KG1 (cell line): ENCODE measurements at places on chromosomes 13 and 19.

DNA sequence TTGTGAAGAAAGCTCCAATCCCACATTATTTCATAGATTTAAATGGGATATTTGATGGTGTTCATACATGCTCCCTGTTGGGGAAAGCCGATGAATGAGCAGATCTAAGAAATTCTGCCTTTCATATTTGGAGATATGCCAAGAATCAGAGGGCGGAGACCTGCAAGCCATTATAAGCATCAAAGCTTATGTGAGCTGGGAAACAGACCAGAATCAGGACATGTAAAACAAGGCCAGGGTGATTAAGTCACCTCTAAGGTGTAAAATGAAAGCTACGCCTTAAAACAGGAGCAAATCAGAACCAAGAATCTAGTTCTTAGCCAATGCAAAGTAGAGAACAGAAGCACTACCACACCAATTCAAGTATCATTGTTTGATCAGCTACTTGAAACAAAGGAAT is 392.4 kb downstream of the DCT start:
- DNase-seq: no peak

DNA sequence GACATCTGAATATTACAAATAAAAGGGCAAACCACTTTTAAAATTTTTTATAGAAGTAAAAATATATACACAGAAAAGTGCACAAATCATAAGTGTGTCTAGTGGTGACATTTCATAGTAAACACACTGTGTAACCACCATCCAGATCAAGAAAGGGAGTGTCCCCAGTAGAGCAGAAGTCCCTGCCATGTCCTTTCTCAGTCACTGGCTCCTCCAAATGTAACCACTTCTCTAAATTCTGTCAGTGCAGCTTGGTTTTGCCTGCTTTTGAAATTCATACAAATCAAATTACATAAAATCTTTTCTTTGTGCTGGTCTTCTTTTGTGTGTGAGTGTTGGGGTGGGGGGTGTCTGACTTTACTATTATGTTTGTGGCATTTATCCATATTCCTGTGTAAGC is 116.5 kb downstream of the RBM26 start:
- no peak for DNase-seq

- DNase-seq: no peak
Observed at GRCh38 chr19:49894011-49894664, 2.5 kb downstream of the IL4I1 start.

DNA sequence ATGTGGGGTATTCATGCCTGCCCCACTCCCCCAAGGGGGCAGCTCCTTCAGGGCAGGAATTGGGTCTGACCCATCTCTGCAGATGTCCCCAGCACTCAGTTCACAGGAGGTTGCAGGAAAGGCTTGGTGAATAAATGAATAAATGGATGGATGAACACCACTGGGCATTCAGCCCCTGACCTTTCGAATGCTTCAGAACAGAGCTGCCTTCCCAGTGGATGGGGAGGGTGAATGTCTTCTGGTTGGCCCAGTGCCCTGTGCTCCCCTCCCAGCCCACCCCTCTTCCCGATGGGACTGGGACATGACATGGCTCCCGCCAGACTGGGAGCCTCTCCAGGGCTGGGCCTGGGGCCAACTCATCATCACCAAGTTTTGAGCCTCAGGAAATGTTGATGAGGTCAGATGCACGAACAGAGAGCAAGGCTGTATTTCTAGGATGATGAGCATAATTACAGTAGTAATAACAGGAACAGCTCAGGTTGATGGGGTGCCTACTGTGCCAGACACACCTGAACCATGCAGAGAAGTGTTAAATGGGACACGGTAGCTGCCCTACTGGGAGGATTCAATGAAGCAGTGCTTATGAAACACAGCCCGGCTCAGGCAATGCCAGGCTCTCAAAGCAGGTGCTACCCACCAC is 25.7 kb downstream of the VRK3 start:
- DNase-seq: no peak

DNA sequence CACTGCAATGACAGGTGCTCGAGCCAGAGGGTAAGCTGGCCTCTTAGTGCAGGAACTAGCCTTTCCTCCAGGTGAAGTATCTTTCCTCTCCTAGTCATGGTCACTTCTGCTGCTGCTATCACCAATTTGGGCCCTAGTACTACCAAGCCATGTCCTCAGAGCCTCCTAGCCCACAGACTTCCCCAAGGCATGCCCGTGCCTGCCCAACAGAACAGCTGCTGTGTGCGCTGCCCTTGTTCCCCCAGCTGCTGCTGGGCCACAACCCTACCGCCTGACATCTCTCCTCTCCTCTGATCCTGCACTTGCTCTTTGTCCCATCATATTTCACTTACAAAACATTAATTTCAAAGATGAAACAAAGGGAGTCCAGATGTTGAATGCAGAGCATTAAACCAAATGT is 168.5 kb upstream of the FREM2 start:
- no peak for DNase-seq

- DNase-seq: no peak
Observed at GRCh38 chr13:47455626-47456025, 545.4 kb downstream of the SUCLA2 start.

GRCh38 chr19:10285393-10285792 is 1.4 kb upstream of the ICAM4 start:
- DNase-seq: no peak

GRCh38 chr19:42629191-42629590 is 34.5 kb upstream of the CEACAM8 start:
- no peak for DNase-seq

GRCh38 chr13:30739761-30740642 is 4.7 kb downstream of the ALOX5AP start:
- DNase-seq: peak; percentile 56

GRCh38 chr13:111512707-111513106 is 192.3 kb downstream of the TEX29 start:
- DNase-seq: no peak

- DNase-seq: peak; percentile 56
Observed at GRCh38 chr19:43524922-43525835, 1.8 kb downstream of the ETHE1 start.

GRCh38 chr13:94878602-94879165 is 166.3 kb upstream of the SOX21 start:
- no peak for DNase-seq

DNA sequence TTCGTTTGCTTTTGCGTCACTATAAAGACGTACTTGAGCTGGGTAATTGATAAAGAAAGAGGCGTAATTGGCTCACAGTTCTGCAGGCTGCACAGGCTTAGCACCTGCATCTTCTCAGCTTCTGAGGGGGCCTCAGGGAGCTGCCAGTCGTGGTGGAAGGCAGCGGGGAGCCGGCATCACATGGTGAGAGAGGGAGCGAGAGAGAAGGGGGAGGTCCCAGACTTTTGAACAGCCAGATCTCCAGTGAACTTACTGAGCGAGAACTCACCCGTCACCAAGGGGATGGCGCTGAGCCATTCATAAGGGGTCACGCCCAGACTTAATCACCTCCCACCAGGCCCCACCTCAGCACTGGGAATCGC is 58.7 kb upstream of the F7 start:
- no peak for DNase-seq

- peak; percentile 14 for DNase-seq
Observed at GRCh38 chr19:10701955-10702525, 801 bp downstream of the QTRT1 start.

DNA sequence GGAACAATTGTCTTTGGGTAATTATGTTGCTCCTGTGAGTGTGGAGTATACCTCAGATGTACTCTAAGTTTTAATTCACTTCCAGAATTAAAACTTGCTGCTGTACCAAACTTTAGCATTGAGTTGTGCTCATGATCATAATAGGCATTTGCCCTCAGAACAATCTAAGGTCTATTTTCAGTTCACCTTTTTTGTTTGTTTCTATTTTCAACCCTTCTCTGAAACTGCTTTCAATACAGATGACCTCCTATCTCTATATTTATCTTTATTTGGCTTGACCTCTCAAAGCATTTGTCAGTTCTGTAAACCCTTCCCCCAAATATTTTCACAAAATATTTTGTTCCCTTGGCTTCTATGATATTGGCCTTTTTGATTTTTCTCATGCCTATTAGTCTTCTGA is 873.0 kb downstream of the OLFM4 start:
- DNase-seq: no peak

- DNase-seq: no peak
Observed at GRCh38 chr13:45811891-45812694, 39.5 kb downstream of the SIAH3 start.

DNA sequence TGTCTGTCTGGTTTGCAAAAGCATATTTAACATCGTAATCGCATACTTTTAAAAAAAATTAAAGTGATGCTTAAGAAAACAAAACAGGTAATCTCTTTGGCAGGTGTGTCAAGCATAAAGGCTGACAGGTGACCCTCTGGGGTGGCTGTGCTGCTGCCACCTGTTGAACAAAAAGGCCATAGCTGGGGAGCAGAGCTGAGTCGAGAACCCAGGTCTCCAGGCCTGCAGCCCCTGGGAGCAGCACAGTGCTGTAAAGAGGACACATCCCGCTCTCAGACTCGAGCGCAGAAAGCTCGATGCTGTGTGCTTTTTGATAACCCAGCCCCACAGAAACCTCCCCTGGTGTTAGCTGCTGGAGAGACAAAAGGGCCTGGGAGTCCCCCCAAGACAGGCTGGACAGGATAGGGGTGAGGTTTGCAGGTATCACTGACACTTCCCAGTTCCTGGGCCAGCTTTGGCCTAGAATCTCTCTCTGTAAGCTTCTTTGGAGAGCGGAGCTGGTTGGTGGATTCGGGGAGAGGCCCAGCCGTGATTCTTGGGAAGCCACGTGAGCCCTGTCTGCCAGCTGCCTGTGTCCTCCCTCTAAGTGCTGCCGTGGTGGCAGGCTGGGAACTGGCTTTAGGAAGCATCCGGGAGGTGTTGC is 66.9 kb downstream of the C13orf42 start:
- no peak for DNase-seq

DNA sequence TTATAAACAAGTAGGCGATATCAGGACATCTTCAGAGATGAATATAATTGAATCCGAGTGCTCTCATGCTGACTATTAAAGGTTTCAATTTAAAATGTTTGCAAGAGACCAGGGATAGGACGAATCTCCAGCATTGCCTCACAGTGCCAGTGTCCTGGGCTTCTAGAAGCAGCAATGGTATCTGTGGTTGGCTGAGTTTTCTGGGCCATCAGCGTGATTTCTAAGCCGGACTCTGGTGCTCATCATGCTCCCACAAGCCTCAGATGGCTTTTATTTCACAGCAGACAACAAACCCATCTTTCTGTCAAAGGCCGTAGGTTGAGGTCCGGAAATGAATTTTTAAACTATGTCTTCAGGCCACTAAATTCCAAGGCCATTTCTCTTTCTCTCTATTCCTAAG is 187.7 kb downstream of the FOXO1 start:
- no peak for DNase-seq

DNA sequence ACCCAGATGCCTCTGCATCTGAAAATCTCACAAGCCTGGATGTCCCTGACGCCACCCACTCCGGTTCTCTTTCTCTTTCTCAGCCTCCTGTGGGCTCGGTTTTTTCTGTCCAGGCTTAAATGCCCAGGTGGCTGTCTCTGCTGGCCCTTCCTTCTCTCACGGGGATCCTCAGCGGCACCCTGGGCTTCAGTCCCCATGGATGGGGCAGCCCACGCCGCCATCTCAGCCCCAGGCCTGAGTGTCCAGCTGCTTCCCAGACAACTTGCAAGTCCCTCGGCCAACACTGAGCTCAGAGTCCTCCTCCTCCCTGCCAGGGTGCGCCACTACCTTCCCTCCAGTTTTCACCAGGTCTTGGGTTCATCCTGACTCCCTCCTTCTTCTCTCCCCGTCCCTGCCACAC is 6.4 kb downstream of the FBN3 start:
- no peak for DNase-seq

DNA sequence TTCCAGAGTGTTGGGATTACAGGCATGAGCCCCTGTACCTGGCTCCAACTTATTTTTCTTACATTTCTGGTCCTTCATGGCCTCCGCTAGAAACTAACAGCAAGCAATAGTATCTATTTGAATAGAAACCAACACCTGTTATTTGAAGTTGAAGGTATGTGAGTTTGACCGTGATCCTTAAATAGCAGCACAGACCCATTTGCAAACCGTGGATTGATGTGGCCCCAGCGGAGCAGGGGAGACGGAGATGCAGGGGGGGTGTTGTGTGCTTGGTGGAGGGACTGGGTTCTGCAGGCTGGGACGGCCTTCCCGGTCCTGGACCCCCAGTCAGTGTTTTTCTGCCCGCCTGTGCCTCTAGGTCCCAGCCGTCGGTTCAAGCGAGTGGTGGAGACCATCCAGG is 16.9 kb downstream of the TMEM150B start:
- no peak for DNase-seq

- no peak for DNase-seq
Observed at GRCh38 chr13:46647512-46648065, 94.6 kb downstream of the LRCH1 start.

DNA sequence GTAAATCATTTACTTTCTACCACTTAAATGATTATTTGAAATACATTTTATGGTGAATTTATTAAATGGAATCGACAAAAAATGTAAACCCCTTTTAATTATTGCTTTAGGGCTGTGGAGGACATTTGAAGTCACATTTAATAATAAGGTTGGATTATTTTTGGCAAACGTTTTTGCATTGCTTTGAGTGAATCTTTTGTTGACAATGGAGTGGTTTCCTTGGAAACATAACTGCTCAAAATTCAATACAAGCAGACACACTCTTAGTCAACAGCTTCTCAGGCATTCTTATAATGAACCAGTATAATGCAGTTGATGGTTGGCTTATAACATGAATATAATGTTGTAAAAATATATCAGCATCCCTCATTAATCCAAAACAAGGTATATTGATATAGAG is 104.7 kb downstream of the DCLK1 start:
- DNase-seq: no peak

GRCh38 chr19:47391510-47392223 is 27.7 kb downstream of the MEIS3 start:
- DNase-seq: peak; percentile 72

DNA sequence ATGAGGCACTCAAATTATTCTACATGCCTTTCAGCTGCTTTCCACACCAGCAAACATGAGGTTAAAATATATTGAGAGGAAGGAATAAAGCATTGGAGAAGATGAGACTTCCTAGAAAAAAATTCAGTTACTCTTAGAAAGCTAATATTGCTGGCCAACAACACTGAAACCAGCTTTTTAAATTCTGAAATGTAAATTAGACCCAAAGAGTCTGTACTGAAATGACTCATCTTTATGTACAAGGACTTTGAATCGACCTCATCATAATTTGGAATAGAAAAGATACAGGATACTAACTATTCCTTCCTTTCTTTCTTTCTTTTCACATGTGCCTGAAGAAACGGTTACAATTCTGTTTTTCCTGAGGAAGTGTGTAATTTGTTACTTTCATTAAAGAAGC is 6.5 kb upstream of the HSPH1 start:
- no peak for DNase-seq

- no peak for DNase-seq
Observed at GRCh38 chr19:32611161-32611560, 30.2 kb downstream of the PDCD5 start.

GRCh38 chr13:76016799-76017400 is 380.8 kb downstream of the LMO7 start:
- peak; percentile 4 for DNase-seq

DNA sequence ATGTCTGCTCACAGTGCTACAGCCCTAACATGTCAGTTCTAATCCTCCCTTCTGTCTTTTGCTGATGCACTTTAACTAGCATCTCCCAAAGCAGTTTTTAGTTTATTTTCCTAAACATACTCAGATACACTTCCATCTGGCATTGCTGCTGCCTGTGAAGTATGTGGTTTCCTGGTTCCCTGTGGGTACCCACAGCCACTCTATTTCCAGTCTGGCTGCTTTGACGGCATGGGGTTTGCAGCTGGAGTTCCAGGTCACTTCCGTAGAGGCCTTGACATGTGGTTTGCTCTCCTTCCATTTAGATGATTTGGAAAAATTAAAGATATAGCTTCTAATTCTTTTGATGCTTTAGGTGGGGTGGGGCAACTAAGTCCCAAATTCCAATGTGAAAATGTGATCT is 375.5 kb downstream of the PCDH20 start:
- DNase-seq: no peak
